ENCODE measurements at places on chromosomes 5 and 9.

GRCh38 chr5:175118700-175119309 lies 325.2 kb downstream of the DRD1 start:
- no peak for DNase-seq

- no peak for DNase-seq
Observed at GRCh38 chr9:108643731-108644510, 211.9 kb downstream of the ACTL7B start.

GRCh38 chr9:122370303-122370702 lies 521 bp upstream of the PTGS1 start:
- DNase-seq: no peak

- no peak for DNase-seq
Observed at GRCh38 chr5:33892620-33893137, 889 bp upstream of the ADAMTS12 start.

DNA sequence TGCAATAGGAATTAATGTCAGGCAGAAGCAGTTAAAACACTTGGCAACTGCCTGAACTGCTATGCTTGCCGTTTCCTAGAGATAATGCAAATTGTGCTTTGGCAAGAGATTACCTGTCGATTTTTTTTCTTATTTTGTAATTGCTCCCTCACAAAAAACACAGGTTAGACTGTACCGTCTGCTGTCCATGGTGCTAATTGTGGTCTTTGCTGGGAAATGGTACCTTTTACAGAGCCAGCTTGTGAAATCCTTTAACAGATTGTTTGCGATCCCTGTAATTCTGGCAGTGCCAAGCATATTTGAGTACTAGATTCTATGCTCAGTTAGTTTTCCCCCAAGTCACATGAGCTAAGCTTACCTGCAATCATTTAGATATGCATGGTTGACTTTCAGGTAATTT lies 2125.8 kb upstream of the WWC1 start:
- DNase-seq: no peak

DNA sequence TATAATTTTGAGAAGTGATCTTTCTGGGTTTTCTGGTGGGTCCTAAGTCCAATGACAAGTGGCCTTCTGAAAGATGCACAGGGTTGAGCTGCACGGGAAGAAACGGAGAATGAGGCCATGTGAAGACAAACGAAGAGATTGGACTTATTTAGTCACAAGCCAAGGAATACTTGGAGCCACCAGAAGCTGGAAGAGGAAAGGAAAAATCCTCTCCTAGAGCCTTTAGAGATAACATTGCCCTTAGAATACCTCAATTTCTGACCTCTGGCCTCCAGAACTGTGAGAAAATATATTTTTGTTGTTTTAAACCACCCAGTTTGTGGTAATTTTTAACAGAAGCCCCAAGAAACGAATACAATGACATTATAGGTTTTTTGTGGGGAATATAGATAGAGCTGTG lies 360.5 kb upstream of the TARS1 start:
- no peak for DNase-seq

GRCh38 chr9:91496351-91496750 lies 72.7 kb upstream of the NFIL3 start:
- no peak for DNase-seq

DNA sequence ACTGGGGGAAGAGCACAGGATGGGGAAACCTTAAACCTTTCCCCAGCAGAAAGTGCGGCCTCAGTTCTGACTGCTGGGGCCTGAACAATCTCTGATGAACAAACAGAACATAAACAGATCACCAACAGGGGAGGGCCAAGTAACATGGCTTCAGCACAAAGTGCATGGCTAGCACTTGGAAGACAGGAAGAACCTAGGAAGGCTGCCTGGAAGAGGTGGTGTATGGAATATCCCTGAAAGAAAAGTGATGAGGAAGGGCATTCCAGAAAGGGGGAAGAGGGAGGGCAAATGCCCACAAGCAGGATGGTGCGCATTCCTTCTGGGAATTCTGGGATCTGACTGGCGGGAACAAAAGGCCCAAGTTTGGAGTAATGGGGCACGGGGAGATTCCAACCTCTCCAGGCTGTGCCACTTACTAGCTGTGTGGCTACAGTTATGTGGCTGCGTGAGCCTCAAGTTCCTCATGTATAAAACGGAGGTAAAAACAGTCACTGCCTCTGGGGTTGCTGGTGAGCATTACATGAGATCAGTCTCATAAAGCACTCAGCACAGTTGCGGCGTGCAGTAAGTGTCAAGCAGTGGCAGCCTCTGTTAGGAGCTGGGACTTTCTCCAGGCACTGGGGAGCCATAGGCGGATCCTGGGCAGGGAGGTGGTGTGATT lies 1.6 kb downstream of the PDGFRB start:
- no peak for DNase-seq
